Head of caudate nucleus (tissue), 42 donors: ENCODE measurements at places on chromosomes 5 and 9.

- no peak for DNase-seq
These were observed 820.0 kb upstream of the SEMA6A start for GRCh38 chr5:117394506-117395157.

GRCh38 chr9:86201474-86202337 lies 57.8 kb downstream of the C9orf153 start:
- no peak for DNase-seq

GRCh38 chr9:77015327-77016048 lies 4.0 kb upstream of the FOXB2 start:
- DNase-seq, result no peak

DNA sequence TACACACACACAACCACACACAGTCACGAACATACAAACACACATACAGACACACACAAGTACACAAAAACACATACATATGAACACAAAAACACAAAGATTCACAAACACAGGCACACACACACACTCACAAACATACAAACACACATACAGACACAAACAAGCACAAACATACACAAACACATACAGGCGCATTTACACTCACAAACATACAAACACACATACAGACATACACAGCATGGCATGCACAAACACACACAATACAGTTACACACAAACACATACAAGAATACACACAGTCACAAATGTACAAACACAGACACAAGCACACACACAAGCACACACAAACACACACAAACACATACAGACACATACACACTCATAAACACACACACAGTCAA lies 247.9 kb downstream of the TENT4A start:
- no peak for DNase-seq
